ENCODE measurements at places on chromosomes 11 and 22. TPM values are rescaled to one million over a fixed set of nuclear protein-coding genes. Genes with fewer than 3 reads are reported as not detected.

The CAPRIN1 gene
- total RNA-seq, result 199 TPM

The TRIM51G gene
- total RNA-seq, result not detected

The BACE1 gene
- 9.1 TPM for total RNA-seq

The HTR3A gene
- not detected for total RNA-seq

The SPTBN2 gene
- total RNA-seq, result 25.8 TPM

The WT1 gene
- total RNA-seq, result 0.10 TPM

The CABP4 gene
- 3.0 TPM for total RNA-seq

The C11orf71 gene
- total RNA-seq, result 7.2 TPM

The OR51E1 gene
- total RNA-seq, result not detected

The OR51B2 gene
- total RNA-seq, result not detected

The SPON1 gene
- not detected for total RNA-seq

The BID gene
- 127 TPM for total RNA-seq

The PACSIN2 gene
- total RNA-seq, result 45.4 TPM

The PRDM11 gene
- 4.3 TPM for total RNA-seq

The HBD gene
- not detected for total RNA-seq

The TSPAN32 gene
- 6.0 TPM for total RNA-seq

The TRIM49D1 gene
- not detected for total RNA-seq

All from MG63 (cell line).